ENCODE measurements at places on chromosomes 5 and 9.

DNA sequence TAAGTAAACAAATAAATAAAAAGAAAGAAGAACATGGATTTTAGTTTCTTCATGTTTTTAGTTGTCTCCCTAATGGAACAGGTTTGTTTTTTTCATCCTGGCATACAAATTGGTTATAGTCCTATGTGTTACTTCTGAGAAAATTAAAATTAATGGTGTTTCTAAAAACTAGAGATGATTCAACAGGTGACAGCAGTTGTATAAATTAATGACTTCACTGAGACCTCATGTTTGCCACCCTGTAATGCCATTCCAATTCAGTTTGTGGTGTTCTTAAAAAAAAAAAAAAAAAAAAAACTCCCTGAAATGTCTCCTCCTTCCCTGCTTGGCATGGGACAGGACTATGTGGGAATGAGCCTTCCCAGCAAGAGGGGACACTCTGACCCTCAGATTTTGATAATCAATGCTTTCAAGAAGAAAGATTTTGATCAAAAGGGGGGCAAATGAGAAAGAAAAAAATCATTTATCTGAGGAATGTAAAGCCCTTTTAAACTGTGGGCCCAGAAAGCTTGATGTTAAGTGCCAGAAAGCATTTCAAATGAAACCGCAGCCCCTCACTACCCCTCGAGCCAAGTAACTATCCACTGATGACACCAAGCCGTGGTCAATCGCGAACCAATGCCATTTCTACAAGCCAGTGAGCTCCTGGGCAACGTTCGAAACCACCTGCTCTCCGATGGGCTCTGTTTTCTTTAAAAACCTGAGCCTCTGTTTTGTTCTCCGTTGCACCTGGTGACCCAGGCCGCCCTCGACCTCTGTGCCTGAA is 941 bp downstream of the EXD3 start:
- H3K4me1 ChIP-seq: peaks cover 3% of the 10 kb centered on the region
- no peaks in the 10 kb centered on the region for H3K36me3 ChIP-seq
- peak overlapping the region; percentile 80 for H3K4me3 ChIP-seq
- DNase-seq: no peak
- no peaks in the 10 kb centered on the region for H3K27me3 ChIP-seq

DNA sequence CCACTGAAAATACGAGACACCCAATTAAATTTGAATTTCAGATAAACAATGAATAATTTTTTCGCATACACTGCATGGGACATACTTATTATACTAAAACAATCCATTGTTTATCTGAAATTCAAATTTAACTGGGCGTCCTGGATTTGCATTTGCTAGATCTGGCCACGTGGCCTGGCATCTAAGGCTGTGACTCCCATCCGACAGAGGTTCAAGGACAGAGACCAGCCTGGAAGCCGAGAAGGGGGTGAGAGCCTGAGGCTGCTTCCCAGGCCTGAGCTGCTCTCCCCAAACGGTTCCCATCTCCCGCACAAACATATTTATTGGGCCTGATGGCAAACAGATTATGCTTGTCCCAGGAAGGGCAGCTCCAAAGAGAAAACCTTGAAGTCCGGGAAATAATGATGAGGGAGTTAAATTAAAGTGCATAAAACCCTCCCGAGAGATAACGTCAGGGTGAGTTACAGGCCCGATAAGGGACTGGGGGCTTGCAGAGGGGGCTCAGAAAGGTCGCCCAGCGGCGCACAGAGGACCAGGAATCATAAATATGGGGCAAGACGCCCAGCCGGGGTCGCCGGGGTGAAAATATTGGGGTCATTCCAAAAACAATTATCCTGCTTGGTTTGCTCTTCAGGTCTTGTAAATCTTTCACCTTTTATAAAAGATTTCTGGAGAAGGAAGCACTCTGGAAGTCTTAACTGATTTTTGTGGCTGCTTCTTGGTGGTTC is 163.7 kb downstream of the GAPVD1 start:
- no peaks in the 10 kb centered on the region for H3K36me3 ChIP-seq
- no peak overlapping the region for H3K4me3 ChIP-seq
- H3K4me1 ChIP-seq: no peaks in the 10 kb centered on the region
- no peak for DNase-seq

- H3K27ac ChIP-seq: no peak overlapping the region
- no peaks in the 10 kb centered on the region for H3K36me3 ChIP-seq
- no peak overlapping the region for H3K4me3 ChIP-seq
- DNase-seq: no peak
- no peaks in the 10 kb centered on the region for H3K4me1 ChIP-seq
Measured at GRCh38 chr9:109973336-109973735, 193.3 kb downstream of the PALM2AKAP2 start.

DNA sequence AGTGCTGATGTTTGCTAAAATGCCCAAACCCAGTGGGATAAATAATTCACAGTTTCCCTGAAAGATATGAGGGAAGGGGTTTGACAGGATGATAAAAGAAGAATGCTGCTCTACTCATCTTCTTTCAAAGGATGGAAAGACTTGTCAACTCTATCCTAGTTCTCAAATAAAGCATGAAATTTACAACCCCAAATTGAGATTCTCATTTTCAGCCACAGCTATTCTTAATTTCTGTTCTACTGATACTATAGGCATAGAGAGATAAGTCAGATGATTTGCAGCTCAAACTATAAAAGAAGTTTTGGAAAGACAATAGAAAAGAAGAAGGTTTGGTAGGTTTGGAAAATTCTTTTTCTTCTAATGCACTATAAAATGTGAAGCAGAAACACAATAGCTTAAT is 542.6 kb downstream of the CSNK1G3 start:
- no peak overlapping the region for H3K4me3 ChIP-seq
- H3K36me3 ChIP-seq: no peaks in the 10 kb centered on the region
- no peaks in the 10 kb centered on the region for H3K27me3 ChIP-seq
- H3K4me1 ChIP-seq: no peaks in the 10 kb centered on the region

- no peak overlapping the region for H3K27ac ChIP-seq
- H3K4me3 ChIP-seq: no peak overlapping the region
- peak; percentile 37 for DNase-seq
- H3K4me1 ChIP-seq: no peaks in the 10 kb centered on the region
Measured at GRCh38 chr5:93421987-93422401, 159.0 kb downstream of the NR2F1-AS1 start.

GRCh38 chr9:19154135-19154612 is 26.9 kb upstream of the PLIN2 start:
- no peak overlapping the region for H3K4me3 ChIP-seq
- no peak overlapping the region for H3K27ac ChIP-seq
- no peaks in the 10 kb centered on the region for H3K27me3 ChIP-seq
- H3K4me1 ChIP-seq: no peaks in the 10 kb centered on the region
- no peaks in the 10 kb centered on the region for H3K36me3 ChIP-seq
- DNase-seq: peak; percentile 26
